Posterior cingulate gyrus (tissue), 11 donors: ENCODE measurements at places on chromosomes 16 and 17.

DNA sequence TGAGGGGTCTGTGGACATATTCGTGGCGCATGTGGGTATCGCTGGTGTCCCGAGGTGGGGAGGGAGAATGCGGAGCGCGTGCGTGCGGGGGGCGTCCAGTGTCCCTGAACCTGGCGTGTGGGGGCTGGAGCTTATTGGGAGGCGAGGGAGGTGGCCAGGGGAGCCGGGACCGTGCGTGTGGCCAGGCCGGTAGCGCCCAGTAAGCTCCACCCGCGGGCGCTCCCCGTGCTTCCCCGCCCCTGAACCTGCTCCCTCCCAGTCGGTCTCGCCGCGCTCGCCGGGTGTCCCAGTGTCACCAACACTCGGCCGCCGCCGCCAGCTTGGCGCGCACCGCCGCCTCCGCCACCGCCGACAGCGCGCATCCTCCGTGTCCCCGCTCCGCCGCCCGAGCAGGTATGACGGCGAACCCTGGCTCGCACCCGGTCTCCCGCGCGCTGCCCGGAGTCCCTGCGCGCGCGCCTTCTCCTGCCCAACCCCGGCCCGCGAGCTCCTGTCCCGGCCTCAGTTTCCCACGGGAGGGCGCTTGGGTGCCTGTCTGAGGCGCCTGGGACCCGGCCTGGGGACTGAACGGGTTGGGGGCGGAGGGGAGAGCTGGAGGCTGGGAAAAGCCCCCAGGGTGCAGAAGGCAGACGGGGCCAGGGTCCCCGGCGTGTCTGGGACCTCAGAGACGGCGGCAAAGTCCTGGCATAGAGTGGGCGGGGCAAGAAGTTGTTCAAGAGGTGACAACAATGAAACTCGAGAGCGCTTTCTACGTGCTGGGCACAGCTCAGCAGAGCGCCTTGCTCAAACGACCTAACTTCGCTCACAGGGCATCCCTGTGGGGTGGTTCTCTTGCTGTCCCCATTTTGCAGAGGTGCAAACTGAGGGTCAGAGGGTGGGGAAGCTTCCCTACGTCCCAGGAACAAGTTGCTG lies at the start of gene SCNN1B:
TSS of gene SCNN1B (plus strand) at position 258 of the 912 bp plus-strand sequence. CDS start 46,298 bp downstream, outside the sequence.
- DNase-seq: no peak

GRCh38 chr16:807347-808084 lies 7.0 kb upstream of the GNG13 start:
- DNase-seq: peak; percentile 91

DNA sequence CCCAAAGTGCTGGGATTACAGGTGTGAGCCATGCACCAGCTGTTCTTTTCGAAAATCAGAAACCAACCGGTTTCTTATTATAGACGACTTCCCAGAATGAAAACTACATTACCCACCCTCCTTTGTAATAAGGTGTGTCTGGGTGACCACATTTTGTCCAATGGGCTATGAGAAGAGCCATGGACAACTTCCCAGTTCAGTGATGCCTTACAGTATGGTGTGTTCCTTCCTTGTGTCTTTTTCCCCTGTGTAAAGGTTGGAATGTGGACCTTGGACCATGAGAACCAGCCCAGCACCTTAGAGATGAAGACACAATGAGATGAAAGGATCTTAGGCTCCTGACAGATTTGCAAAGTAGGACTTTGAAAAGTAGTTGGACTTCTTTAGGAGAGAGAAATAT lies 85.0 kb upstream of the ATF7IP2 start:
- no peak for DNase-seq

DNA sequence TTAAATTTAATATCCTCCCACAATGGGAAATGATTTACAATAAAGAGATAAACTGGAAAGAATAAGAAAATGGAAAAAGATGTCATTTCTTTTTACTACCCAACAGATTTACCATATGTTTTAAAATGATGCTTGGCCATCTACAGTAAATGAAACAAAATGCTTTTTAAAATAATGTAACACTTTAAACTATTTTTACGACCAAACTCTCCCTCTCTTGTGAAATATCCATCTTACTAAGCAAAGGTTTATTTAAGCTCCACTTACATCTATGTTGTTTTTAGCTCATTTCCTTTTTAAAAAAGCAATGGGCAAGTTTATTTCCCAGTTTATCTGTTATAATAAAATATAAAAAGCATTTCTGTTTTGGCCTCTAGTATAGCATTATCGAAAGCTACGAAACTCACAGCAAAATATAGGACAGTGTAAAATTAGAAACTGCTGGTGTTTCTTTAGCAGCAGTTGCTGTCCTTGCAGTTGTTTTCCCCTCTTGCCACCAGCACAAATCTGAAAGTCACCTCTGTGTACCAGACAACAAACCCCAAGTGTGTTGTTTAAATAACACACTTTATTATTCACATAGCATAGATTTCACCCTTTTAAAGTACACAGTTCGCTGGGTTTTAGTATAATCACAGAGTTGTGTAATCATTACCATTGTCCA lies 195.1 kb downstream of the CDRT15L2 start:
- no peak for DNase-seq

GRCh38 chr17:3032258-3033247 lies 30.9 kb downstream of the OR1D5 start:
- no peak for DNase-seq

DNA sequence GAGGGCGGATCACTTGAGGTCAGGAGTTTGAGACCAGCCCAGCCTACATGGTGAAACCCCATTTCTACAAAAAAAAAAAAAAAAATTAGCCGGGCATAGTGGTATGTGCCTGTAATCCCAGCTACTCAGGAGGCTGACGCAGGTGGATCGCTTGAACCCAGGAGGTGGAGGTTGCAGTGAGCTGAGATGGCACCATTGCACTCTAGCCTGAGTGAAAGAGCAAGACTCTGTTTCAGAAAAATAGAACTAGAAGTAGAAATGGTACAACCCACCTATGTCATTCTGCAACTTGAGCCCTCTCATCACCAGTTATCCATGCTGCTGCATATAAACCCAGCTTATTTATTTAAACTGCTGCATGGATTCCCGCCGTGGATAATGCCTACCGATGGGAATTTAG lies 1.6 kb downstream of the SCNN1B start:
- no peak for DNase-seq

DNA sequence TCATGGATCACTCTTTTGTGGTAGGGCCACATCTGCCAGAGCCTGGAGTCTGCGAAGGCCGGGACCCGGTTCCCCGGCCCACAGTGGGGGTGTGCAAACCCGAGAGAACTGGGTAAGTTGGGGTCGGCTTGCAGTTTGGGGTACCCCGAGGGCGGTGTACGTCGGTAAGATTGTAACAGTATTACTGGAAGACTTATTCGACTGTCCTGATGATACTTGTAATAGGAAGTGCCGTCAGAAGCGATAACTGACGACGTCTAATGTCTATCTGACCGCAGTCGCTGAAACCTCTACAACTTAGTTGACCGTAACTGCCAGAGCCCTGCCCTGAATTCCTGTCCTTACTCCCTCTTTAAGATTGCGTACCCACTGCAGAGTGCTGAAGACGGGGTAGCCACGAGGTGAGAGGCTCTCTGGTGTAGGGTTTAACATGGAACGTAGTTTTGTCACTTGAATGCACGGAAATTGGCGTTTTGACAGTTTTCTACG lies 24.0 kb downstream of the TRPV2 start:
- no peak for DNase-seq

DNA sequence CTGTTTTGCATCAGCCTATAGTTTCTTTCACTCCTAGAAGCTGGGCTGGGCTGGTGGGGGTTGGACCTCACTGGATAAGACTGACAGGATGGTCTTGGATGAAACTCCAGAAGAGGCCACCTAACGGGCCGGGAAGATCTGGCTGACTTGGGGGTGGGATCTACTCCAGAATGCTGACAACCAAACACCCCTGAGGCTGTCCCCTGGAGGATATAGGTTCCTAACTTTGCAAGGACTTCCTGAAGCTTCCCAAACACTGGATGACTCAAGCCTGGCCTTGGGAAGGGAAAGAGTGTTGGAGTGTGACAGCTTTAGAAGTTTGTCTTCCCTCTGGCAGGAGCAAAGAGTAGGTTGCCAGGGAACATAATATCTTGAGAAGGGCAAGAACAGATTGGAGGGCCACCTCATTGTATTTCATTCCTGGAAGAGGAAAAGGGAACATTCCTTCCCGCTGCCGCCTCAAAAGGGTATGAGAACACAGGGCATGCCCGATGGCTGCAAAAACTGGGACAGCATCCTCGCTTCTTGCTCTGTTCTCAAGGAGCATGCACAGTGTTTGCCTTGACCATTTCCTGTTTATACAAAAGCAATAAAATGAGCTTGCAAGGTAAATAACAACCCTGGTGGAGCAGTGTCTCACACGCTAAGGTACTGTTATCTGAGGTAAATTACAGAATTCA lies 6.8 kb upstream of the CYB5B start:
- no peak for DNase-seq

DNA sequence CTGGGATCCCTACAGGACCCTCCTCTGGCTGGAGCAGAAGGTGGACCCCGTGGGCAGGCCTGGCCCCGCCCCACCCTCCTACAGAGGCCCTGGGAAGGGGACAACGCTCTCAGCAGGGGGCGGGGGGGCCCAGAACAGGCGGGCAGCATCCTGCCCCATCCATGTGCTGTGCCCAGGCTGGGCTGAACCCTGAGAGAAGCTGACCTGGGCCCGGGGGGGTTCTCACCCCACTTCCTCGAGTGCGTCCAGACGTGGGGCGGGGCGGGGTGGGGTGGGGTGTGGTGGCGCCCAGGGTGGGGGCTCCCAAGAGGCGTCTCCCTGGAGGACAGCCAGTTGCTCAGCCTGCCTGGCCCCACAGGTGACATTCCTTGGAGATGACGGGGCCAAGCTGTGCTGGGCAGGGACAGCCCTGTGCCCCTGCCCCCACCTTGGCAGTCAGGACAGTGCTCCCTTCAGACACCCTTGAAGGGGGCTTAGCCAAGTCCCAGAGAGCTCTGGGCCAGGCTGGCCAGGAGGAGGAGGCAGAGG lies 390 bp upstream of the UNC13D start:
- peak; percentile 78 for DNase-seq

GRCh38 chr16:3014971-3015370 lies 2.2 kb downstream of the CLDN9 start:
- no peak for DNase-seq
